Activated naive CD8-positive, alpha-beta T cell treated with anti-CD3 and anti-CD28 coated beads for 36 hours (primary cell): ENCODE measurements at places on chromosomes 5 and 9. TPM values are rescaled to one million over a fixed set of nuclear protein-coding genes. Genes with fewer than 3 reads are reported as not detected.

The SPOCK1 gene
- not detected for total RNA-seq

The PCDHGC5 gene
- not detected for total RNA-seq

The SLC22A4 gene
- 0.95 TPM for total RNA-seq

The OLFM1 gene
- not detected for total RNA-seq

The LCN15 gene
- total RNA-seq, result not detected

The LRRC14B gene
- total RNA-seq, result not detected

The SPATA24 gene
- 2.2 TPM for total RNA-seq

The TEX48 gene
- 0.80 TPM for total RNA-seq

The SIMC1 gene
- 23.5 TPM for total RNA-seq

The N4BP3 gene
- 12.9 TPM for total RNA-seq

The NR5A1 gene
- not detected for total RNA-seq

The WWC1 gene
- 1.5 TPM for total RNA-seq

The CDX1 gene
- not detected for total RNA-seq

The APBA1 gene
- total RNA-seq, result 0.08 TPM

The ORM2 gene
- total RNA-seq, result not detected

The GGTA1 gene
- not detected for total RNA-seq

The MARCOL gene
- not detected for total RNA-seq

The PDE6A gene
- total RNA-seq, result not detected

The OBP2A gene
- not detected for total RNA-seq

The PTGES2 gene
- 63.3 TPM for total RNA-seq

The NUTM2G gene
- not detected for total RNA-seq

The DAB2 gene
- 0.25 TPM for total RNA-seq

The ACOT12 gene
- not detected for total RNA-seq

The SPRY4 gene
- 0.91 TPM for total RNA-seq

The PHYHD1 gene
- 0.52 TPM for total RNA-seq

The FGF10 gene
- total RNA-seq, result not detected

The LPAR1 gene
- not detected for total RNA-seq

The PCDHB11 gene
- not detected for total RNA-seq

The CCDC152 gene
- 18.1 TPM for total RNA-seq

The TTC33 gene
- 18.1 TPM for total RNA-seq

The EGFL7 gene
- total RNA-seq, result 1.2 TPM

The FCN1 gene
- total RNA-seq, result not detected

The CCDC180 gene
- total RNA-seq, result 1.3 TPM

The PCDHB15 gene
- total RNA-seq, result not detected

The SLC34A3 gene
- not detected for total RNA-seq

The TSLP gene
- total RNA-seq, result 0.99 TPM

The MACROH2A1 gene
- total RNA-seq, result 201 TPM

The IFNA2 gene
- total RNA-seq, result not detected

The INSL6 gene
- total RNA-seq, result not detected

The CDKN2A gene
- total RNA-seq, result 1.5 TPM
